ENCODE measurements at places on chromosomes 2 and 18. TPM values are rescaled to one million over a fixed set of nuclear protein-coding genes. Genes with fewer than 3 reads are reported as not detected.

The GRB14 gene
- total RNA-seq = not detected

The TIGD1 gene
- 5.2 TPM for total RNA-seq

The TMEM169 gene
- total RNA-seq = 0.16 TPM

The TXNDC2 gene
- total RNA-seq = 0.64 TPM

The CEBPZOS gene
- total RNA-seq = 15.4 TPM

The GLB1L gene
- 11.8 TPM for total RNA-seq

Measured in epithelial cell of alveolus of lung (primary cell).